ENCODE measurements at places on chromosomes 11 and 22.
A peak's percentile ranks its signal among the peaks of the same experiment; 100 is the strongest.

GRCh38 chr11:33948494-33948893 lies 56.6 kb upstream of the LMO2 start:
- no peak for DNase-seq

GRCh38 chr22:47154621-47155081 lies 392.2 kb downstream of the TBC1D22A start:
- no peak for DNase-seq

DNA sequence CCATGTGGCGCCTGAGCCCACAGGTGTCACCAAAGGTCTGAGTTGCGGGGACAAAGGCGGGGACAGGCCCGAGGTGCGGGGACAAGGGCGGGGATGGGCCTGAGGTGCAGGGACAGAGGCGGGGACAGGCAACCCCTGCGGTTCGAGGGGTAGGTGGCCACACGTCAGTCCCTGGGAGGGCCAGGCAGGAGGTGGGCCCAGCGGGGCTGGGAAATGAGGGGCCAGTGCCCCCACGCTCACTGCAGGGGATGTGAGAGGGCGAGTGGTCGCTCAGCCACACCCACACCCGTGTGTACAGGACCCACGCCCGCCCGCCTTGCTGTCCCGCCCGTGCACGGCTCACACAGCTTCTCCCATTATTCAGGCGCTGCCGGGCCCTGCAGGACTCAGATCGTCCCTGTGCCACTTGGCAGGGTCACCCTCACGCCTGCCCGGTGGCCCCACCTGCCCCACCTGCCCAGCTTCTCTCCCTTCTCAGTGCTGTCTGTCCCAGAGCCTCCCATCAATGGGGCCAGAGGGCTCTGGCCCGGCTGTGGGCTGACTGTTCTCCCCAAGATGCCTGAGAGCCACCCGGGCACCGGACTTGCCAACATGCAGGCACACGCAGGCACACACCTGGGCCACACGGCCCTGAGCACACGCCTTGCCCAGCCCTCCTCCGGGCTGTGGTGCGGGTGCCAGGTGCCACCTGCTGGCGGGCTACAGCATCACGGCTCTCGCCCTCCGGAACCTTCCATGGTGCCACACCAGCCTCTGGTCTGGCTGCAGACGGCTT lies 14.2 kb upstream of the MUC6 start:
- peak; percentile 74 for DNase-seq

GRCh38 chr11:103170865-103171264 lies 61.6 kb downstream of the DYNC2H1 start:
- DNase-seq = no peak

GRCh38 chr11:7495882-7496551 lies 10.7 kb downstream of the OLFML1 start:
- no peak for DNase-seq

DNA sequence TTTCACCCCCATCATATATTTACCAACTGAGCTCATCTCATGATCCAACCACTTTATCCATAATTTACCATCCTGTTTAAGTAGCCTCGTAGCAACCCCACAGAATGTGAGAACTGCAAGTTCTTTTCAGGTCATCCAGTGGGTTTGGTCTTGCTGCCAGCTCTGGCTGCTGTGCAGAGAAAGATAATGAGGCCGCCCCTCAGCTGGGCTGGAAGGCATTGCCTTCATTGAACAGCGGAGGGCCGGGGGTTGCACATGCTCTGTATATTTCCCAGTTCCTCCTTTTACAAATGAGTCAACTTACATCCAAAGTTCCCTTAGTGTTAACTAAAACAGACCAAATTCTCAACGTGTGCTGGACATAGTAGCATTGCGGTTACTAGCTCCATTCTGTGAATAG lies 96.7 kb downstream of the SYN3 start:
- DNase-seq = no peak

- no peak for DNase-seq
Measured at GRCh38 chr22:33401291-33401690, 343.1 kb upstream of the SYN3 start.

DNA sequence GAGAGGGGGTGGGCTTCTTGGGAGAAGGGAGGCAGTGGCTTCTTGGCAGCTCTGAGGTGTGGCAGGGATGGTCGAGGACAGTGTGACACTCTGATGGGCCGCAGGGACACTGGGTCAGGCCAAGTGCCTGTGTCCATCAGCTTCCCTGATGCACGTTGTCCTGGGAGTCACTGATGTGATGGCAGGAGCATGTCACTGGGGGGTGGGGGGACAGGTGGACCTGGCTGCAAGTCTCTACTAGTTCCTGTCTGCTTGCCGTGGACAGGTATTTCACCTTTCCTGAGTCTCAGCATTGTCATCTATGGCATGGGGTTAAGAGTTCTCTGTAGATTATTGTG lies 592.9 kb downstream of the TBC1D22A start:
- no peak for DNase-seq

- no peak for DNase-seq
Measured at GRCh38 chr22:49271831-49272230, 555.8 kb downstream of the BRD1 start.

Data from activated naive CD8-positive, alpha-beta T cell treated with anti-CD3 and anti-CD28 coated beads for 36 hours (primary cell).